Panc1 (cell line): ENCODE measurements at places on chromosomes 5 and 9.
A peak's percentile ranks its signal among the peaks of the same experiment; 100 is the strongest.

DNA sequence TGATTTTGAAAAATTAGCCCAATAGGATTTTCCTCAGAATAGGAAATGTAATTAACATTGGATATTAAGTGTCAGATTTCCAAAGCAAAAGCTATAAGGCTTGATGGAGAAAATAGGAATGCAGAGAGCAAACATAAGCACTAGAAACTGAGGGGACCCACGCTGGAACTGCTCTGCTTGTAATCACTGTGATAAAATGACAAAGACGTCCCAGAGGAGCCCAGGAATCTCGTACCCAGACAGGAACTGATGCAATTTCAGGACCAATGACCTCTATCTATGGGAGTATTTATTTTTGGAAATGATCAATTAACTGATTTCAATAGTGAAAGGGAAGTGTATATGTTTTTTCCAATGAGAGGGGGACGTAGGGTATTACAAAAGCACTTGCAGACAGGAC is 714.5 kb upstream of the WWC1 start:
- no peak for DNase-seq

- no peak for DNase-seq
These were observed 153.2 kb downstream of the MACROH2A1 start for GRCh38 chr5:135245521-135246499.

- DNase-seq, result peak; percentile 99
These were observed 91.5 kb upstream of the DNAH5 start for GRCh38 chr5:14035859-14036503.

DNA sequence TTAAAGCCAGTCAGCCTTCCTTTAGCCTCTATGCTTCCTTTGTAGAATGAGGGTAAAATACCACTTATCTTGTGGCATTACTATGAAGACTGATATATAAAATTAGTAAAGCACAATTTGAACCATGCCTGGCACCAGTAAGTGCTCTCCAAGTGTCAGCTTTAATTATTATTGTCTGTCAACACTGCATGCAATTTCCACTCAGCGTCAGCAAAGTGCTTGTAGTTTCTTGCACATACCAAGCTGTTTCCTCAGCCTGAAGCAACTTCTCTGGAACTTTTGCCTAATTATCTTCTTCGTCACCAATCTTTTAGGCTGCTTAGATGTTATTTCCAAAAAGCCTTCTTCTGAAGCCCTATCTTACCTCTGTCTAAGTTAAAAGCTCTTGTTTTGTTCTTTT is 177.3 kb downstream of the CDC42SE2 start:
- no peak for DNase-seq

GRCh38 chr9:16542290-16542689 is 328.2 kb downstream of the BNC2 start:
- no peak for DNase-seq

DNA sequence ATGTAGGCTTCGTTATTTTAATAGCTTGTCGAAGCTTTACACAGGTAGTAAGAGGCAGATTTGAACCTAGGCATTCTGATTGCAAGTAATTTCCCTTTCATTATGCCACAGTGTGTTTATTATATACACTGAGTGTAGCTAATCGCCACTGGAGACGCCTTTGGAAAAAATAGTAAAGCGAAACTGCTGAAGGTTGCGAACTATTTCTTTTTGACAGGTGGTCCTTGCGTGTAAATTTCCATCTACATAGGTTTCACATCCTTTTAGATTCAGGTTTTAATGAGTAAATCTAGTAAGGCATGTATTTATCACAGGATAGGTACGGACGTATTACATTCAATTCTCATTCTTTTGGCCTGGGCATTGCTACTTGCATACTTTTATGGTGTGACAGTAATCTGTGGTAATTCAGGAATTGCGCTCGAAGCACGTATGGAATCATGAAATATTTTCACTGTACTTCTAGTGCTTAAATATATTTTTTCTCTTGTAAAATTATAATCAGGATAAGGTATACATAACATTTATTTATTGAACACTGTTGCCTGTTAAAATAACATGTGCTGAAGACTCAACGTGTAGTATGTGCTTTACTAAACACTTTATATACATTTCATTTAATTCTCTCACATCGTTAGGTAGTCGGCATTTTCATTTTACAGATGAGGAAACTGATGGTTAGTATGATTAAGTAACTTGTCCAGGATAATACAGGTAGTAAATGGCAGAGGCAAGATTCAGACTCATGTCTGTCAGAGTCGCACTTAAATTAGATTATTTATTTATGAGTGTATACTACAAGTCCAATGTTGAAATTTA is 1.8 kb downstream of the MARCHF6 start:
- no peak for DNase-seq

DNA sequence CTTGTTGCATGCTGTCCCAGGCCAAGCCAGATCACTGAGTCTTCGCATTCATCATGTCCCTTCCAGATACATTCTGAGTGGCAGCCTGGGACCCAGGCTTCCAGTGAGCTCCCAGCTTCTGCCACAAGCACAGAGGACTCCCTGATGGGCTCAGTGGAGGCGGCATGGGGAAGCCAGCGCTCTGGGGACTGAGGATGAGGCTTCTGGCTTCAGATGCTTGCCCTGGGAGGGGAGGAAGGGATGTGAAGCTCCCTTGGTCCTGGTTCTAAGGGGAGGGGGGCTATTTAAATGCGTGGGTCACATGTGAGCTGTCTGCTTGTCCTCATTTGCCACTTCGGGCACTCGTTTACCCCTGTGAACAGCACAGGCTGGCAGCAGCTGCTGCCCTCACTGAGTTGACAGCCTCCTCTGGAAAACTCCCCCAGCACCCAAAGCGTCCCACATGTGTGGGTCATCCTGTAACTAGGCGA is 174.0 kb downstream of the NR3C1 start:
- no peak for DNase-seq

GRCh38 chr9:121273064-121273775 is 5.3 kb downstream of the GSN start:
- DNase-seq, result no peak

- DNase-seq, result no peak
These were observed 275.5 kb downstream of the GLIS3 start for GRCh38 chr9:4024281-4024777.

DNA sequence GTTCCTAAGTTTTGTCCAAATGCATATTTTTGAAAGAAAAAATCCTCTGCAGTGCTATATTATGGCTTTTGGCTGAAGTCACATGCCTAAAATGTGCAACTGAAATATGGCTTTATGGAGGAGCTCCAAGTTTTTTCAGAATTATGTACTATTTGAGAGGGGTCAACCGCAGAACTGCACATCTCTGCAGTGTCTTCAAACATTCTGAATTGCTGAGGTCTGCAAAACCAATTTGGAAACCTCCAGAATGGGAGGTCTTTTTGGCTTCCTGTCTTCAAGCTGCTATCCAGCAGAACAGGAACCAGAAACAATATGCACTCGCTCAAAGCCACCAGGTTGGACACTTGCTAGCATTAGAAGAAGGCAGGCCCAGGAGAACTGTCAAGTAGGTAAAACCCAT is 376.0 kb upstream of the PAPPA start:
- no peak for DNase-seq

GRCh38 chr5:96755851-96756250 is 51.9 kb downstream of the ERAP1 start:
- no peak for DNase-seq

DNA sequence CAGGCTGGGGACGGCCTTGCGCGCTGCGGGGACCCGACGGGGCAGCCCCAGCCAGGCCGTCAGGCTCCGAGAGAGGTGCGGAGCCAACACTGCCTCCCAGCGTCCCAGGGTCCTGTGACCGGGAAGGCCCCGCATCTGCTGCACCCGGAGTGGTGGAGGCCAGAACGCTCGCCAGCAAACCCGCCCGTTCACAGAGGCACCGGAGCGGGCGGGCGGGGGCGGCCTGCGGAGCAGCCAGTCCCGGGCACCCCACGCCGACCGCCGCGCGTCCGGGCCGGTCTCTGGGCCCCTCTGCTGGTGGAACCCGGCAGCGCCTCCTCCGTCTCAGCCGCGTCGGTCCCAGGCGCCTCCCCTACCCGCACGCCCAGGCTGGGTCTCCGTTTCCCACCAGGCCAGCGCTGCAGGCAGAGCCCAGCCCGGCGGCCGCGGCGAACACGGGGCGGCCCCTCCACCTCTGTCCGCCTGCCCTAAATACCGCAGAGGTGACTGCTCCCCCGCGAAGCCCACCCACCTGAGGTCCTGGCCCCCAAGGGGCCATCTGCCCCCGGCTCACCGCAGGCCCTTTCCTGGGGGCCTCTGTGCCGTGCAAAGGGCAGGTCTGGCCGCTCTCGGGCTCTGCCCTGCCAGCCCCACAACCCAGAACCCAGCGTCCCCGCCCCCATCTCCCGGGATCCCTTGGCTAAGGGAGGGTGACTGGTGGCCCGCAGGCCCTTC is 15.9 kb downstream of the EXD3 start:
- DNase-seq, result no peak

GRCh38 chr9:13213337-13213736 is 66.2 kb downstream of the MPDZ start:
- DNase-seq, result no peak

DNA sequence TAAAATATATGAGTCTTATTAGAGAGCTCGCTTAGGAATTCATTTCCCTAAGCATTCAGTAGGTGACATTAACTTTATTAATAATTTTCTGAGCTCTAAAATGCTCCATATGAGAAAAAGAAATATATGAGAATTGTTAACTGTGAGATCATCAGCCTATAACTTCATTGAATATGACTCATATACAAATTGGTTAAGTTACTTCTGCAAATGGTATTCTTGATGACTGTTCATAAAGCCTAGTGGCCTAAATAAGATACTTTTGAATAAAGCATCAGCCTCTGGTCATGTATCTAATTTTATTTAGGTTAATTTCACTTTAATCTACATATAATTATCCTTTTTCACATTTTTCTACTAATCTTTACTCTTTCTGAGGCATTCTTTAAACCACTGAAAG is 710.2 kb upstream of the ACO1 start:
- no peak for DNase-seq

DNA sequence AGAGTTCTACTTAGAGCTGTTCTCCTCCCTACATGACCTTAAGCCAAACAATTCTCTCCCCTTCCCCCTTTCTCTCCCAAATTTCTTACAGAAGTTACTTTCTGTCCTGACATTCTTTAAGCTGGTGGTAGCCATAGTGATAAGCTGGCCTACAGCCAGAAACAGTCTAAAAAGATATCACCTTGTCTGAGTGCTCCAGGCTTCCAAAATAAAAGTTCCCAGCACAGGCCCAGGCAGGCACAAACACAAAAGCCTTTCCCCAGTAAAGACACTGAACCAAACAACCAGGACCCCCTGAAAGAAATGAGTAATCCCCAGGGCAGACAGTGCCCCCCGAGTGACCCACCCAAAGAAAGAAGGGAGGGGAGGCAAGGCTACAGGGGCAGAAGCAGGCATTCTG is 19.2 kb downstream of the SIL1 start:
- no peak for DNase-seq

DNA sequence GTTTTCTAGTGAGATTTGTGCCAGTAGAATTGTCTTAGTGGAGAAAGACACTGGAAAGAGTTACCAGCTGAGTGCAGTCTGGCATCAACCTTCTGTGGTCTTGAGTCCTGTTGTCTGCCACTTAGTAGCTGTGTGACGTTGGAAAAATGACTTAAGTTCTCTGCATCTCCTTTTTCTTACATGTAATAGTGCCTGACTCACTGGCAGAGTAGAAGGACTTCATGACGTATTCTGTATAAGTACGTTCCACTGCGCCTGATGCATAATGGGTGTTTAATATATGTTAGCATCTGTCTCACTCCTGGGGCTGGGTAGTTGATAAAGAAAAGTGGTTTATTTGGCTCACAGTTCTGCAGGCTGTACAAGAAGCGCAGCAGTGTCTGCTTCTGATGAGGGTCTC is 144.8 kb downstream of the ST8SIA4 start:
- no peak for DNase-seq

DNA sequence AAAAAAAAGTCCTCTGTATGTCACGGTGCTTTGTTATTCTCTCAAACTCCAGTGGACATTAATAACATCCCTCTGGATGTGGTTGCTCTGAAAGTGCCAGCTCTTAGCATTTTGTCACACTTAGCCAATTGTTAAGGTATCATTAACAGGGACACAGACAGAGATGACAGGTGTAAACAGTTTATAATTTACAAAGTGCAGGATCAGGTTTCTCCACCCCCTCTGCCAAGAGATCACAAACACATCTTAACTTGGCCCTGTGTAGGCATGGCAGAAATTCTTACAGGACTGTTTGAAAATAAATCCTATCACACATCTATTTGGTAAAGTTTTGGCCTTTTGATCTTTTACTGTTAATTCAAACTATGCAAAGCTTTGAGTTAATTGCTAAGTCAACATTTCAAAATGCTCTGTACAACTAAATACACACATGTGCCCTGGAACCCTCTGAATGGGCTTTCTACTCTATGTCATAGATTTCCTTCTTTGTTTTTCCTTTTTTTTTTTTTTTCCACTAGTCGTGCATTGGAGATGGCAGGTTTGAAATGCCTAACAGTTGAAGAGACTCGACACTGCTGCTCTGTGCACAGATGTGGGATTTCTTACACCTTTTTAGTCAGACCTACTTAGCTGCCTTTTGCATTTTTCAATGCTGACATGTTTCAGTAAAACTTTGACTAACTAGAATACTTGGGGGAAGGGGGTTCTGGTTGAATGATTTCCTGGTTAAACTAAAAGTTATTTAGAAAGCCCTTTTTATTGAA is 41.7 kb downstream of the SEMA6A start:
- no peak for DNase-seq

- DNase-seq, result no peak
These were observed 11.8 kb upstream of the SEMA5A start for GRCh38 chr5:9557696-9558095.

DNA sequence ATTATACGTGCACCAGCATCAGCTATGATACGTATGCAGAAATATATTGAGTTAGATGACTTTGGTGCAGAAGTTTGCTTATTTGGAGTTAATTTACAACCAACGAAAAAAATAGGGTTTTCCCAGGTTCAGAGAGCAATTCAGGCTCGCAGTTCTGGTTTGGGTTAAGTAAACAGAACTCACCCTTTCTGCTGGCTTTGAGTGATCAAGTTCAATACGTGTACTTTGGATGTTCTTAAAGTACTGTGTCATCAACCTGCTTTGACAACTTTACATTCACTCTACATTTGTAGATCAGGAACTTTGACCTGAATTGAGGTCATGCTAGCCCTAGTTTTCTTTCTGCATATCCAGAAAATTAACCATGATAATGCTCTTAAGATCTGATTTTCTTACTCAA is 40.7 kb downstream of the ACOT12 start:
- DNase-seq, result no peak

- no peak for DNase-seq
These were observed 33.7 kb upstream of the TXN start for GRCh38 chr9:110290001-110290400.

DNA sequence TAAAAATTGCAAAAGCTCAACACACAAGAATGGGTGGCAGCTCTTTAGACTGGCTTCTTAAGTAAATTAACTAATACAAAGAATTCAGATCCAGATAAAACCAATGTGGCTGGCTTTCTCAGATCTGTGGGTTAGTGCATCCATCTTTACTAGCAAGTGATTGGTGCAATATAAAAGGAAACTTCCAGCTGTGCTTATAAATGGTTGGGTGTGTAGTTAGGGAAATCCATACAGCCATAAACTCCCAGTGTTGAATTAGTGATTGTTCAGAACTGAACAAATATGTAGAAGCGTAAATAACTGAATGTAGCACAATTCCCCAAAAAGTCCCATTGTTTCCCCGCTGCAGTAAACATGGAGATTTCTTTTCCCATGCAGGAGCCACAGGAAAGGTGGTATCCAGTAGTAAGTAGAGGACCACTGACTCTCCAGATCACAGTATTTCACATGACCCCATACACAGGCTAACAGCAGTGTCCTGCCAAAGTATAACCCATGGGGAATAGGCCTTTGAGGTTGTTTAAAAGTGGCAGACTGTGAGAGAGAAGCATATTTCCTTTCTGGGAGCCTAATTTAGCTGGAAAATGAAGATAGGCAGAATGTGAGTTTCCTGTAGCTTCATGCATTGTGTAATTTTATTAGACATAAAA is 173.1 kb upstream of the SLC12A2 start:
- no peak for DNase-seq

GRCh38 chr9:17462869-17463464 is 115.9 kb upstream of the SH3GL2 start:
- DNase-seq, result peak; percentile 12
